Mesenchymal stem cell (in vitro differentiated cells and primary cell): ENCODE measurements at places on chromosomes 5 and 9.

DNA sequence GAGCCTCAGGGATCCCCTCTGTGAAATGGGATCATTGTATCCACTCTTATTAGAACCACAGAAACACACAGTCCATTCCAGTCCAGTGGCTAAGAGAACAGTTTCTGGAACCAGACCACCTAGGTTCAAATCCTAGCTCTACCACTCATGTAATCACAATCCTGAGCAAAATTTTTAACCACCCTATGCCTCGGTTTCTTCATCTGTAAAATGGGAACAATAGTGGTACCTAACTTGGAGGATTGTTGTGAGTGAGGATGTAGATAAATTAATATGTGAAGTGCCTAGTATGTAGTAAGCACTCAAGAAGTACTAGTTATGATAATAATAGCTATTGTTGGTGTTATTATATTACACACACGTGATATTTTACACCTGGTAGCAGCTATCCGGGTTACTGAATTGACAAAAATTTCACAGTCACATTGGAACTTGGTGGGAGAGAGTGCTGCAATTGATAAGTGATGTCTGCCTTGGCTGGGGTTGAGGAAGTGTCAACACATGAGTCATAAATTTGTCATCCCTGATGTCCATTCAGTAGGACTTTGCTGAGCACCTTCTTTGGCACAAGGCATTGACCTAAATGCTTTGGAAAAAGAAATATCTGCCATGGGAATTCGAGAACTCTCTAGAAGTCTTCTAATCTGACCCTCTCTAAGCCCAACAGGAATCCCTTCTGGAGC, 68.4 kb downstream of the COL27A1 start:
- peak; percentile 72 for DNase-seq

GRCh38 chr9:96031366-96031824, 155.9 kb downstream of the ERCC6L2 start:
- peak; percentile 24 for DNase-seq

DNA sequence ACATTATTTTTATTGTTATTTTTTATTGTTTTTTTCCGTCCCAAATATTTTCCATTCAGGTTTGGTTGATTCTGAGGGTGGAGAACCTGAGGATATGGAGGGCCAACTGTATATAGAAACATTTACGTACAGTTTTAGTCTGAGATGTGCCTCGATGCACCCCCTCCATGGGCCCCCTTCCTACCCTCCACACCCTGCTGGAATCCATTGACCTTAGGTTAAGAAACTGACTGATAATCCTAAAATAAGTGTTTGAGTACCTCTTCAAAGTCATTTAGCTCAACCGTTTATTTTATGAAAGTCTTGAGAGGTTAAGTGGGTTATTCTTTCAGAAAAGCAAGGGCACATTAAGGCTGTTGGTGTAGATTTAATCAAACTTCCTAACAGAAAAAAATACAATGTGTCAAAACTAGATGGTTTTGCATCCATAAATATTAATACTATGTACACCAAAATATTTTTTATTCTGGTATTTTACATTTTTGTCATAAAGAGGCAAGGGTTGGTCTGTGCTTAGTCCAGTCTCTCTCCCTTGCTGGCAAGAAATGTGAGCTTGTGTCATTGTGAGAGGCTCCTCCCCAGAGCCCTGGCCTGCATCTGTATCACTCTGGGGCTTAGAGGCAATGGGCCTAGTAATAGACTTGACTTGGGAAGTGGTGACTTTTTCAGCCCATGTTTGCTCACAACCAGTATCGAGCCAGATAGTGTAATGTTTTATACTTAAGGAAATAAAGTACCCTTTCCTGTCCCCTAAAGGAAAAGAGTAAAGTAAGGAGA, 15.7 kb downstream of the MTRR start:
- DNase-seq, result no peak

DNA sequence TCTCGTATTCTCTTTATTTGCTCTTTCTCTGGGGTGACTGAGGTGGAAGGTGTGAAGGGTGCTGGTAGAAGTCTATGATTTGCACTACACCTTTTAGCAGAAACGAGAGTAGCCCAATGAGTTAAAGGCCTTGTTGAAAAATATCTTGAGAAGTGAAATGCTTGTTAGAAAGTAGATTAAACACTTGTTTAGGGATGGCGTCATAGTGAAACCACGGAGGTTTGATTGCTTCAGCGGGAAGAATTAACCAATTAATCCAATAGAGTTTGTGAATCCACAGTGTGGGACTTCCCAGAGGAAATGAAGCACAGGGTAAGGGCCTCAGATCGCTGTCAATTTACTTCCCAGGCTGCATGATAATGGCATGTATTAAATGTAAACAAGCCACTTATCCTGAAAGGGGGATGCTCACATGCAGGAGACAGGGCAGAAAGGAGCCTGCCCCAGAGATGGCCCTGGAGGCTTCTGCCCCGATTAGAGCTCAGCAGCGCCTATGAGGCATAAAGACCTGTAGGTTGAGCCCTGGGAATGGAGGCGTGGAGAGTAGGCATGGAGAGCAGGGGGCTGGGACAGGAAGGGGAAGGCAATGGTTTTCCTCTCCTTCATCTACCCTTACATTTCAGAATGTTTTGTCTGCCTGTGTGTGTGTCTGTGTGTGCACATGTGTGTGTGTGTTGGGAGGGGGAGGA, 1.5 kb downstream of the FAM170A start:
- DNase-seq, result no peak

- DNase-seq, result no peak
Measured at GRCh38 chr5:4189317-4189716, 593.7 kb downstream of the IRX1 start.

- DNase-seq, result no peak
Measured at GRCh38 chr5:82640916-82641315, 362.8 kb upstream of the RPS23 start.

- no peak for DNase-seq
Measured at GRCh38 chr5:133140311-133140710, 88.5 kb downstream of the HSPA4 start.

DNA sequence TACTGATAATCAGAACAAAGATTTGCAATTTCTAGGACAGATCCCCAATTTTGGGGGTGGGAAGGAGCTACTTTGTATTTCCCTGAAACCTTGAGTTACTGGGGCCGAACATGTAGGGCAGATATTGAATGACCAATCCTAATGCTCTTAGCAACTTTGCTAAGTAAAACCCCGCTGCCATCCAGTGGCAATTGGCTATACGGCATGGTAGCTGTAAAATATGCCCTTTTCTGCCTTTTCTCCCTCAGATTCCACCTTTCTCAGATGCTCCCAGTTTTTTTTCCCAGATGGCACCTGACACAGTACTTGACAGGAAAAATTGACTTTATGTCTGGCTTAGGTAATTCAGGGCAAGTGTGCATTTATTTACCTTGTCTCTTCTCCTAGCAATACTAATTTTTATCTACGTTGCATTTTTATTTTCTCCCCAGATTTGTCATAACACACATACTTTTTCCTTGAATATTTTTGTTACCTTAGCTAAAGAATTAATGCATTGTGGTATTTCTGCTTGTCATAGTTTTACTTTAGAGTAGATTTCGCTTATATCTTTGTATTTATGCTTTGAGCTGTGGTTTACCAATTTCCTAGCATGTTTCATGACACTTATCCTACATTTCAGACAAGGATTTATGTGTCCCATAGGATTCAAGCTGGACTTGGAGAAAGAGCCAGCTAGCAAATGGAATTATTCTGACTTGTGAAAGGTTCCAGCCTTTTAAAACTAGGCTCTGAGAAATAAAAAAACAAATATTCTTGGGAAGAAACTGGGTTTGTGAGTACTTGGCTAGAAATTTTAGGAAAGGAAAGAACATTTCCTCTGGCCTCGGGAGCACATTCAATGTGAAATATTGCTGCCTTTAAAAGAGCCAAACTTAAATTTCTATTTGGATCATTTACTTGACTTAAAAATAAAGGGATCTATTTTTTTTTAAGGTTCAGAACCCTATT, 37.4 kb downstream of the PIK3R1 start:
- DNase-seq, result peak; percentile 79

GRCh38 chr5:138736293-138736692, 16.9 kb upstream of the CTNNA1 start:
- DNase-seq, result no peak

DNA sequence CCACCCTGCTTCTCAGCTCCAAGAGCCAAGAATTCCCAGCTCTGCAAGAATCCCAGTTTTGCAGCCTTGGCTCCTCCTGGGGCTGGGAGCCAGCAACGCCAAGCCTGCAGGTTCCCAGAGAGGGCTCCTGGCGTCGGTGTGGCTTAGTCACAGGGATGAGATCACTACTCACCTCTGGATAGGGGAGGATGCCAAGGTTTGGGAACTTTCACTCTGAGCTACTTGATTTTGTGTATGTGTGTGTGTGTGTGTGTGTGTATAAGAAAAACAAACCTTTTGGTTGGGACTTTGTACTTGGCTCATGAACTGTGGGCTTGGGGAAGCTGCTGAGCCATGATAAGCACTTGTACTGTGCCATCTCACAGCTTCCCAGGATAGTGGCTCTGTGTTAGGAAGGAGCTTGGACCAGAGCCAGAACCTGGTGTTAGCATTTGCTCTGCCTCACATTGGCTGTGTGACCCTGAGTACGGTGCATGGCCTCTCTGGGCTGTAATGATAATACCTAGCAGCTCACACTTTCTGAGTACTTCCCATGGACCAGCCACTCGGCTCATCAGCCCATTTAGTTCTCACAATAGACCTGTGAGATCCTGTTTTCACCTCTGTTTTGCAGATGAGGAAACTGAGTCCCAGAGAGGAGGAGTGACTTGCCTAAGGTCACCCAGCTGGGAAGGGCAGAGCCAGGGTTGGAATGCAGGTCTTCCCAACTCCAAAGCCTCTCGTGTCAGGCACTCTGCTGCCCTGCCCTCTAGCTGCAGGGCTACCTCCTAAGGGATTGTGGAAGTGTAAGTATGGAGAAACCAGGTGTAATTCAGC, 41.4 kb upstream of the DAB2IP start:
- peak; percentile 65 for DNase-seq

GRCh38 chr9:91883503-91883902, 66.5 kb downstream of the ROR2 start:
- DNase-seq, result no peak

DNA sequence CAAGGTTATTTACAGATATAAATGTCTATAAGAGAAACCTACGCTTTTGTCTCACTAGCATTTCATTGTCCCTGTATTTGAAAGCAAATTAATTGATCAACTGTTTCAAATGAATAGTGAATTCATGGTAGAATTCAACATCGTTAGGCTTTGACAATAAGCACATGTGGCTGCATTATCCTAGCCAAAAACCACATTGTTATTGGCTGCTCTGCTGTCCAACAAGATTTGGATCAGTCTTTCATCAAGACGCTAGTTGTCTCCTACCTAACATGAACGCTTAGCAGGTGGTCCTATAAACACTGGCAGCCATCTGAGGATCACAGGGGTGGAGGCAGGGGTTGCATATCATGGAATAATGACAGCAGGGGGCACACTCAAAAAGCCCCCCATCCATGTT, 455.0 kb downstream of the CTNND2 start:
- no peak for DNase-seq

- peak; percentile 59 for DNase-seq
Measured at GRCh38 chr9:86714999-86715398, 232.3 kb downstream of the GAS1 start.

- peak; percentile 80 for DNase-seq
Measured at GRCh38 chr9:116157436-116158138, 4.0 kb downstream of the PAPPA start.

GRCh38 chr5:133048993-133049725, 2.7 kb upstream of the HSPA4 start:
- no peak for DNase-seq

DNA sequence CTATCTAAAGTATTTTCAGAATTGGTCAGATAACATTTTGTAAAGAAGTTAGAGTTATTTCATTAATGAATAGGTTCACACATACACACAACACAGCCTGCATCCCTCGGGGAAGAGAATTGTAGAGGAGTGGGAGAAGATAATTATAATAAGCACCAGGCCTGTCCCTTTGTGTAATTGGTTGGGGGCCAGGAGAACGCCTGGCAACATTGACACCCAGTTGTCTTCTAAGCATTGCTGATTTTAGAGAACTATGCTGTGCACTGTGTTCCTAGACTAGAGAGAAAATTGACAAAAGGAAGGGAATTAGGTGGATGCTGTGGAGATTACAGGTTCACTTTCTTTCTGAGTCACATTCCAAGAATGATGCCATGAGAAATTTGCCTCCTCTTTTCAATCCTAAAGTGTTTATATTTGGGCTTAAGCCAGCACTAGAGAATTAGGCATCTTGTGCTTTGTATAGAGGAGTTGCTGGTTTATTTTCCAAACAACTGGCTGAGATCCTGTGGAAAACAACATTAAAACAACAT, 247.6 kb downstream of the COX7C start:
- no peak for DNase-seq

DNA sequence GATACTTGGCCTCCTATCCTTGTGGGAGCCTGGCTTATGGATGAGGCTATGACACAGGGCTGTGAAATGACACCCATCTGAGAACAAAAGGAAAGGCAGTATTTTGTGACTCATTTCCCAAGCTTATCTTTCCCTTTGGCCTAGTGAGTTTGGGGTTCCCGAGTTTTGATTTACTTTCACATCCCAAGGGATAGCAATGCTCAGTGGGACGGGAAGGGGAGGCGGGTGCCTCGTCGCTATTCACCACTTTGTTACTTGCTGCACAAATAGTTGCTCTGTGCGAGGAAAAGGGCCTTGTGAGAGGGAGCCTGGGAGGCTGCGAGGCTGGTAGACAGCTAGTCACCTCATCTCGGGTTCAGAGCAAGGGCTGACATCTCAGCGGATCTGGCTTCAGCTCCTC, 59.1 kb upstream of the ENTREP1 start:
- peak; percentile 24 for DNase-seq

- no peak for DNase-seq
Measured at GRCh38 chr5:82561797-82562196, 283.6 kb upstream of the RPS23 start.

DNA sequence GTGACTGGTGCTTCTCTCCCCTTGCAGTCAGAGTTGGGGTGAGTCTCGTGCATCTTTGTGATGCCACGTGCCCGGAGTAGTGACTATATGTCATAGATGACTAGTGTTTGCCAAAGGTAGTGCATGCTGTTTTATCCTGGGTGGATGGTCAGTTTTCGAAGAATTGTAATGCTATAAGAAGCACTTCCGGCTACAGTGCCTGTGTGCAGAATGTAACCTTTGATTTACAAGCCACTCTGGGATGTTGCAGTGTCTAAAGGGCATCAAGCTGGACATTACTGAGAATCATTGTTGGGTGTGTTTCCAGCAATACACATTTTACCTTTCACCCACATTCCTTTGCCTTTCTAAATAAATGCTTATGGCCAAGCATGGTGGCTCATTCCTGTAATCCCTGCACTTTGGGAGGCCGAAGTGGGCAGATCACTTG, 16.7 kb downstream of the MVB12B start:
- DNase-seq, result no peak

- no peak for DNase-seq
Measured at GRCh38 chr9:102845827-102846371, 149.2 kb upstream of the CYLC2 start.

GRCh38 chr9:3736161-3736560, 210.4 kb upstream of the RFX3 start:
- DNase-seq, result peak; percentile 78
